ENCODE measurements at places on chromosomes 7 and 10. TPM values are rescaled to one million over a fixed set of nuclear protein-coding genes. Genes with fewer than 3 reads are reported as not detected.

GRCh38 chr10:77970869-77971803 lies 44.6 kb upstream of the DLG5 start:
- peaks cover 28% of the 10 kb centered on the region for H3K4me1 ChIP-seq
- no peak overlapping the region for H3K4me3 ChIP-seq
- no peaks in the 10 kb centered on the region for H3K27me3 ChIP-seq
- H3K27ac ChIP-seq = peak overlapping the region; percentile 33
- peak; percentile 67 for DNase-seq

GRCh38 chr7:78220754-78221153 lies 422.2 kb downstream of the PHTF2 start:
- no peaks in the 10 kb centered on the region for H3K36me3 ChIP-seq
- H3K4me3 ChIP-seq = no peak overlapping the region
- H3K4me1 ChIP-seq = no peaks in the 10 kb centered on the region
- no peak overlapping the region for H3K27ac ChIP-seq

DNA sequence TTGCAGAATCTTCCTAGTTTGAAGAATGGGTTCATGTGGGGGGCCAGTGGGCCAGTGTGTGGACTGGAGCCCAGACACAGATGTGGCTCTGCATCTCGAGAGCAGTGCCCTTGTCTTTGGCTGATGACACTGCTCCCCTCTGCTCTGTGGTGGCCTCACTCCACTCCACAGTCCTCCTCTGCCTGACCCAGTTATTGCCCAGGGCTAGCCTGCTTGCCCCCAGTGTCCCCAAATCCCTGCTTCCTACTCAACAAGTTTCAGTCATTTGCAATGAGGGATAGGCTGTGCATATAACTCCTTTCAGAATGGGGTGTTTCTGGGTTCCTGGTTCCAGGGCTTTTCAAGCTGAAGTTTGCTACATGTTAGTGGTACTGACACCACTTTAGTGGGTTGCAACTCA lies 177.5 kb downstream of the SNX10 start:
- H3K36me3 ChIP-seq = no peaks in the 10 kb centered on the region
- H3K27me3 ChIP-seq = no peaks in the 10 kb centered on the region
- DNase-seq = no peak
- no peak overlapping the region for H3K4me3 ChIP-seq
- no peaks in the 10 kb centered on the region for H3K4me1 ChIP-seq
- H3K27ac ChIP-seq = no peak overlapping the region

GRCh38 chr7:43114458-43114780 lies 2.0 kb downstream of the HECW1 start:
- H3K4me3 ChIP-seq = no peak overlapping the region
- no peak for DNase-seq
- no peaks in the 10 kb centered on the region for H3K36me3 ChIP-seq

EGR2 gene
- polyA plus RNA-seq = 2.1 TPM

OPN1SW gene
- 0.18 TPM for polyA plus RNA-seq

- no peak overlapping the region for H3K4me3 ChIP-seq
- H3K36me3 ChIP-seq = no peaks in the 10 kb centered on the region
Observed at GRCh38 chr10:60645980-60646379, 132.3 kb upstream of the CDK1 start.
